AG08395 (cell line): ENCODE measurements at places on chromosomes 1 and 21.
A peak's percentile ranks its signal among the peaks of the same experiment; 100 is the strongest.

- no peak for DNase-seq
Measured at GRCh38 chr1:56844545-56845136, 10.0 kb upstream of the C8A start.

- no peak for DNase-seq
Measured at GRCh38 chr1:193806079-193807048, 620.0 kb upstream of the B3GALT2 start.

DNA sequence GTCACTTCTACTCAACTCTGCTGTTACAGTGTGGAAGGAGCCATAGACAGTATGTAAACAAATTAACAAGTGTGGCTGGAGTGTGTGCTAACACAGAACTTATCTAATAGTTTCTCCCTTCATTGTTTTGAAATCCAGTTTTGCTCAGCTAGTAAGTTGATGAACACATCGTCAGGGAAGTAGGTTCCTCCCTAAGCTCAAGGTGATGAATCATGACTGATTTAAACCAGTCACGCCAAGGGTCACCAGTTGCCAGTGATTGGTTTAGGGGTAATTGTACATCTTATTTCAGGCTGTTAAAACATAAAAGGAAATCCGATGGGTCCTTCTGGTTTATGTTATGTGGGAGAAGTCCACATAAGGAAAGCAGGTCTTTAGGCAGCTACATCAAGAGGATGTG lies 97.0 kb upstream of the CHODL start:
- no peak for DNase-seq

DNA sequence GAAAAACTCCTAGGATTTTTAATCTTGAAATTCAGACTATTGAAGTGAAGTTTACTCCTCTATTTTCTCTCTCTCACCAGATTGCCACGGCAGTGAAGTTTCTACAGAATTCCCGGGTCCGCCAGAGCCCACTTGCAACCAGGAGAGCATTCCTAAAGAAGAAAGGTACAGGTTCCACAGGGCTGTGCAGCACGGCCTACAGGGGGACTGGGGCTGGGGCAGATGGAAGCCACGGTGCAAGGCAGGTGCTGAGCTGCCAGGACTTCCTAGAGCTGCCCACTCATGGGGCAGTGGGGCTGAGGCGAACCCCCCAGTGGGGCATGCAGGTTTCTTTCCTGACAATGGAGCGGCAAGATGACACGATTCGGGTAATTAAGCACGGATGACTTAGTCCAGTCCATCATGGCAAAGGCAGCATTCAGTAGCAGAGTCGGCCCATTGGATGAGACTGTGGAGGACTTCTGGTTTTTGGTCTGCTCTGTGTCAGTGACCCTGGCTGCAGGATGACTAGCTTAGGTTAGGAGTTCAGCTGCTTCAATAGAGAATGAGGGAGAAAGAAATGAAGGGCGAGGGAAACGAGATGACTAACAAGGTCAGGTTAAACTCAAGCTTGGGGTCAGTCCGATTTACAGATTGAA lies 61.5 kb downstream of the PEX14 start:
- no peak for DNase-seq

DNA sequence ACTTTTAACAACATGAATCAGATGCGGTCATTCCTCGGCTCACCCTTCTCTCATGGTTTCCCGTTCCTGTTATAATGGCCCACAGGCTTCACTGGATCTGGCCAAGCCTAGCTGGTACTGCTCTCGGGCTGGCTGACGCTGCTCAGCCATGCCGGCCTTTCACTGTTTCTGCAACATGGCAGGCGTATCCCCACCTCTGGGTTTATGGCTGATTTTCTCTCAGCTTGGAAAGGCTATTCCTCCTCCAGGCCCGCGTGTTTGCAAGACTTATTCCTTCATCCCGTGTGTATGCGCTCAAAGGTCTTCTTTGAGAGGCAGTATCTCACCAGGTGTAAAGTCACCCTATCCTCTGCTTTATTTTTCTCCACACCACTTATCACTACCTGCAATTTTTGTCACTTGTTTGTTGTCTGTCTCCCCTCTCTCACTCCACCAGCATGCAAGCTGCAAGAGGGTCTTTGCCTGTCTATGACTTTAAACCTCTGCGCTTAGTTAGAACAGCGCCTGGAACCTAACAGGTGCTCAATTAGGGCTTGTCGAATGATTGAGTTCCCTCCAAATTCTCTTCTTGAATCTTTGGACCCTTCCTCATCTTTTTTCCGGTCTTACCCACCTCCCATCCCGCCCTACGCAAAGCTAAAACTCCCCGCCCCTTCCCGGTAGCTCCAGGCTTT lies 491 bp upstream of the RAP1A start:
- DNase-seq, result no peak

GRCh38 chr1:26788515-26788785 lies 700 bp downstream of the PIGV start:
- no peak for DNase-seq

DNA sequence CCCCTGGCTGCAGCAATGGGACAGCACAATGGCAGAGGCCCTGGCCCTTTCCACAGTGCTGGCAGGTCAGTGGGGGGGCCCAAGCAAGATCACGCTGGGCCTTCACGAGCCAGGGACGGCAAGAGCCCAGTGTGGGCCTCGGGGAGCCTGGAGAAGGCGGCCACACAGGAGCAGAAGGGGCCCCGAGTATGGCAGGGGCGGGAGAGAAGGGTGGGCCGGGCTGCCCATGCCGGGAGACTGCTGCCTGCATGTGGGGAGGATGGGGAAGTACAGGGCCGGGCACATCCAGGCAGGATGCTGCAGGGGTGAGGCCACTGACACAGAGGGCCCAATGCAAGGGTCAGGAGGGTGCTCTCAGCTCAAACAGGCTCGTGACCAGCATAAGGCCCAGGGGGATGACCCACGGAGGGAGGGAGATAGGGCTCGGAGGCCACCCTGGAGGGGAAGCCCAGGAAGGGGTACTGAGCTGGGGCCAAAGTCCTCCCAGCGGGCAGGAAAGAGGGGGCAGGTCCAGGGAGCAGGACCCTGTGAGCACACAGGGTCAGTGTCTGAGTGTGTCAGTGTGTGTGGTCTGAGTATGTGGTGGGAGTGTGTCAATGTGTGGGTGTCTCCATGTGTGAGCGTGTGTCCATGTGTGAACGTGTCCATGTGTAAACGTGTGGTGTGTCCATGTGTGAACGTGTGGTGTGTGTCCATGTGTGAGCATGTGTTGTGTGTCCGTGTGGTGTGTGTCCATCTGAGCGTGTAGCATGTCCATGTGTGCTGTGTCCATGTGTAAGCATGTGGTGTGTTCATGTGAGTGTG lies 13.1 kb downstream of the SLC19A1 start:
- DNase-seq, result no peak

DNA sequence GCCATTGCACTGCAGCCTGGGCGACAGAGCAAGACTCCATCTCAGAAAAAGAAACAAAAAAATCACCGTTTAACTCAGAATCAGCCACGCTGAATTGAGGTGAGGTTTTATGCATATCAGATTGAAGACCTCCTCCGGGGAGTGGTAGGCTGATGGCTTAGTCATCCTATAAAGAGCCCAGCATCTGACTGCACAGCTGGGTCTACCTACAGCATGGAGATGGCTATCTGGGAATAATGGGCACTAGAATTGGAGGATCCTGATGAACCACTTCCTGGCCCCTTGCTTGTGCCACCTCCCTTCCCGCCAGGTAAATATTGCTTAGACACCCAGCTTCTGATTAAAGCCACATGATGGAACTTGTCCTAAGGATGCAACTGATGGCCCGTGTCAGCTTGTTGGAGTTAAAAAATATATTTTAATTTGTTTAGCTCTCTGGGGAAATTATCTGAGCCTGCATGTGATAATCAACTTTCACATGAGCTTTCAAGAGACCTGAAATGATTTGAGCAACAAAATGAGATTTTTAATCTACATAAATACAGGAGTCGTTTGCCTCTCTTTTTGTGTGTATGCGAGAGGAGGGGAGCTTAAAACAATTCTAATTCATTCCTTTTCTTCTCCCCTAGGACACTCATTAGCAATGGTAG lies 157.2 kb downstream of the KIF26B start:
- no peak for DNase-seq

- DNase-seq, result no peak
Measured at GRCh38 chr21:45454060-45454925, 49.3 kb downstream of the COL18A1 start.

DNA sequence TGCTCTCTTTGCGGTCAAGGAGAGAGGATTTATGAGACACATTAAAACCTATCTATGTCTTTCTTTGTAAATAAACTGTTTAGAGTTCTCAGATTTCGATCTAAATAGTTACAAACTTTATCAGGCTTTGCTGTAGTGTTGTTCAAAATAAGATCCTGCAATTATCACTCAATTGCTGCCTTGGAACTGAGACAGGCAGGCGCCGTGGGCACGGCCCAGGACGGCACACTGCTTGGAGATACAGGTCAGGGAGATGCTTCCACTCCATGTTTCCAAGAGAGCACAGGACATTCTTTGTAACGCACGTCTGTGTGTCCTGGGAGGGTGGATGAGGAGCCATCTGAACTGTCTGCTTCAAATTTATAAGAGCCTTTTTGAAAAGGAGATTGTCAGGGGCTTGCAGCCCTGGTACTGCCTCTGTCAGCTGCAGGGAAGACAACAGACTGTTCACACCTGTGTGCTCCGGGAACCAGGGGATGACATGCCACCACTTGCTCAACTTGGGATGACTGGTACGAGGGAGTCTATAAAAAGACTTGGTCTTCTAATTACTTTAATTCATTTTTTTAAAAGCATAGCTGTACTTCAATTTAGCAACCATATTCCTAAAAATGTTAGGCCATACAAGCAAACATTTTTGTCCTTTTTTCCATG lies 472.9 kb upstream of the RUNX1 start:
- DNase-seq, result no peak

- no peak for DNase-seq
Measured at GRCh38 chr1:224358237-224358636, 1.6 kb downstream of the CNIH4 start.

DNA sequence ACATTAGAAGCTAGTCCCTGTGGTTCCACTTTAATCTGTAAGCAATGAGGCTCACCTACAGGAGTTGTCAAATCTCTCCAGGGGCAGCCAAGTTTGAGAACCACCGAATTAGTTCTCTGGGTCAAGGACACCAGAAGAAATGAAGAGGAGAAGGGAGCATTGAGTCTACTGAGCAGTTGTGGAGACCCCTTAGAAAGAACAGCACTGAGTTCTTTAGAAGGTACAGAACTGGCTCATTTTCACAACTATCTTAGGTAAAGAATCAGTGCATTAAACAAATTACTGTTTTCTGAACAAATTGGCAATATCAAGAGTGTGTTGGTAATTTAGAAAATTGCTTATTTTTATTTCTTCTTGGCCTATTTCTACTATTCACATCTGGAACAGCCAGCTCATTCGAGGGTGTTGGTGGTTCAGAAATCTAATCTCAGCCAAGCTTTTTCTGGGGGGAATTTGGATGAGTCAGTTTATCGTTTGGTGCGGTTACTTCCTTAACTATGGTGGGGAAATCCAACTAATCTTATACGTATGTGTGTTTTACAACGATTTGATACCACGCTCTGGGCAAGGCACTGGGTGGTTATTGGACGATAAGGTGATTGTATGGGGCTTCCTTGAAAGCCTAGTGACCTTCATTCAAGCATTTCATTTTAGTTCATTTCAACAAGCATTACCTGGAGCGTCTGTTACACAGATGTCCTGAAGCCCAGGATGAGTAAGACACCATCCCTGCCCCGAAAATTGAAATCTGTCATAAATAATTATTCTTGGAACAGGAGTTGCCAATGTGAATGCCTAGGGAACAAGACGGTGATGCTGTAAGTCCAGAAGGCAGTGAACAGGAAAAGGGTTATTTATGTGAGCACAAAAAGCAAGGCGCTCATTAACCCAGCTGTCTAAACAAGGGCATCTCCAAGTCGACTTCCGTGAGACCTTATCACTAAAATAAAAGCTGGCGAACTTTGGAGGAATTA lies 52.0 kb upstream of the TMPRSS2 start:
- DNase-seq, result peak; percentile 77

DNA sequence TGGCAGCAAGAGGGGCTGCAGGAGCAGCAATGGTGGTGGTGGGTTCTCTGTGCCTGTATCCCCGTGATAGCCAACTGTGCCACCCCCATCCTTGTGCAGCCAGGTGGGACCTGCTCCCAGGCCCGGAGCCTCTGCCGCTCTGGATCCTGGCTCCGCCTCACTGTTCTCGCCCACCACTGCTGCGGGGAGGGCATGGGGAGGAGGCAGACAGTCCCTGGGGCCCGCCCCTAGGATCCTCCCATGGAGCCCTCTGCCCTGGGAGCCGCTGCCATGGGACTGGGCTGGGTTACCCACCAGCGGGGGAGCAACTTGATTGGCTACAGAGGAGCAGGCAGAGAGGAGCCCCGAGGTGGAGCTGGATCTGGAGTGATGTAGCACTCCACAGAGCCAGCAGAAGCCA lies 31.6 kb downstream of the CD1D start:
- DNase-seq, result no peak

- no peak for DNase-seq
Measured at GRCh38 chr1:74530892-74531291, 18.5 kb upstream of the LRRC53 start.

DNA sequence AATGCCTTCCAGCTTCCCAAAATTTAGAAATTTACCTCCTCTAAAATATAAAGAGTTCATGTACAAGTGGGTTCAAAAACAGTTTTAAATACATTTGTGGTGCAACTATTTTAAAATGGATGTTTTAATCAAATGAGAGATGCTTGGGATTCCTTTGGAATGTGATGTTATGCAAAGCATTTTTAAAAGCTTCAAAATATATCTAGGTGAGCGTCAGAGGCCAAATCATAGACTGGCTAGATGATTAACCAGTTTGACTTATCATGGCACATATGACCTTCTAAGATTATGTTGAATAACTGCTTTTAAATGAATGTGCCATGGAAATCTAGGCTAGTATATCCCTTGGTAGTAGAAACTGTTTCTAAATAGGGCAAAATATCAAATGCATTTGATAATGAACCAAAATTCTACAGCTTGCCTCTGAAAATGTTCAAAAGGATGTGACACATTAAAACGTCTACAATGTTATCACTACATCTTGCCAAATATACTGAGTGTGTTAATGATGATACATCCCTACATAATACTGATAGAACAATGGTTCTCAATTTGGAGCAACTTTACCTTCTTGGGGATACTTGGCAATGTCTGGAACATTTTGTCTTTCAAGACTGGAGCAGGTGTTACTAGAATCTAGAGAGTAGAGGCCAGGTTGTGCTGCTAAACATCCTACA lies 650.9 kb upstream of the ADGRL2 start:
- no peak for DNase-seq

DNA sequence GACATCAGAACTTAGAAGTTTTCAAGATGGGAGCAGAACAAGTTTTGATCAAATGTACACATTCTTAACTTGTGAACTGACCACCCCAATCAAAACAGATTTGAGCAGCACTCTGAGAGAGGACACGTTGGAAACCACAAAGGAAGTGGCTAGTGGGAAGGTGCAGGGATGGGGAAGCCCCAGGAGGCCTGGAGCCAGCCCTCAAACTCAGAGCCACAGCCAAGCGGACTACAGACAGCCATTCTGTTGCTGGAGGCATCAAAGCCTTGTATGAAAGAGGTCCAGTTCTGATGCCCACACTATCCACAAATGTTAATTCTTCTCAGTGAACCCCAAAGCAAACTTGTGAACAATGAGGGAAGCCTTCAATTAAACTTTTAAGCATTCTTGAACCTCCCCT lies 143.6 kb upstream of the RAB4A start:
- no peak for DNase-seq
